ENCODE measurements at places on chromosomes 13 and 19. TPM values are rescaled to one million over a fixed set of nuclear protein-coding genes. Genes with fewer than 3 reads are reported as not detected.
A peak's percentile ranks its signal among the peaks of the same experiment; 100 is the strongest.

GRCh38 chr13:43675577-43675976, 111.2 kb downstream of the ENOX1 start:
- no peak for DNase-seq

GRCh38 chr19:2618611-2619010, 83.9 kb downstream of the GNG7 start:
- peak; percentile 92 for DNase-seq

GRCh38 chr13:99796175-99796819, 175.3 kb downstream of the ZIC5 start:
- no peak for DNase-seq

The GJA3 gene
- not detected for total RNA-seq

All from upper lobe of left lung (tissue), 6 donors.